NAMALWA (cell line): ENCODE measurements at places on chromosomes 7 and 10.

DNA sequence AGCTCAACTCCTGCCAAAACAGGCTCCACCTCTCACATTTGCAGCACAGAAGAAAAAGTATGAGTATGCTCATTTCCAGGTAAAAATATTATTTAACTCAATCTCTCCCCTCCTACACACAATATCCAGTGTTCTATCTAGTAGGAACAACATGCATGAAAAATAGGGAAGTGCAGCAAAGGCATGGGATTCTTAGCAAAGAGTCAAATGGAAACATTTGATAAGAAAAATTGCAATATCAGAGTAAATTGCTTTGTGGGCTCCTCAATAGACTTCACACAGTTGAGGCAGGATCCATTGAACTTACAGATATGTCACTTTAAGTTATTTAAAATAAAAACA, 150.9 kb downstream of the ANK3 start:
- no peak for DNase-seq

- no peak for DNase-seq
Measured at GRCh38 chr10:127151541-127151940, 44.9 kb downstream of the INSYN2A start.

GRCh38 chr10:54530299-54530698, 270.7 kb downstream of the PCDH15 start:
- DNase-seq: no peak

- DNase-seq: no peak
Measured at GRCh38 chr10:71382028-71382427, 14.7 kb upstream of the CDH23 start.

DNA sequence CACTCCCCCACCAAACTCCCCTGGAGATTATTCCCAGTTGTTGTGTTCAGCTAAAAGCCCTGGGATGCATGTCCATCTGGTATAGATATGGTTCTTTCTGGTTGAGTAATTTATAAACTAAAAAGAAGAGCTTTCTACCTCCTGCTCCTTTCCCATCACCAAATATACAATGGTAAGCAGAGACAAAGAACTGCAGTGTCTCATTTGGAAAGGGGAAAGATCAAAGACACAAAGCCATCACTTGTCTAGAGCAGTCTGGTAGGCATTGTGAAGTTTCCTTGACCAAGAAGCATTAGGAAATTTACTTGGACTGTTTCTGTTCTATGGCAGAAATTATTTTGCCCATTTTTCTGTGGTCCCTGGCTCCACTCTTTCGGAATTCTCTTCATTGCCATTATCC, 24.9 kb upstream of the PANK1 start:
- DNase-seq: no peak

- DNase-seq: no peak
Measured at GRCh38 chr7:156463280-156463679, 177.3 kb upstream of the RNF32 start.

DNA sequence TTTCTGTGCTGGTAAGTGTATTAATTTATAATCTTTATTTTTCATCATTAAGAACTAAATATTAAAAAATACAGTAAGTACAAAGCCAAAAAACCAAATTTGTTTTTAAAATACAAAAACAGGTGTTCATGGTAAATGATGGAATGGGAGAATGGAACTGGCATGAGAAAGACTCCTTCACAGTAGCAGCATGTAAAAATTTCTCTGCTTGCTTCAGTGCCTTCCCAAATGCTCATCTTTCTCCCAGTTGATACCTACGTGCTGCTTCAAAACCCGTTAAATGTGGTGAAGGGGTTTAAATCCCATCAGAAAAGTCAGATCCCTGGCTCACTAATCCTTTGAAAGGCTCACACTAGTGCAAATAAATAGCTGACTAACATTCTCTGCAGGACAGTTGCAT, 4.2 kb downstream of the RNF133 start:
- no peak for DNase-seq

DNA sequence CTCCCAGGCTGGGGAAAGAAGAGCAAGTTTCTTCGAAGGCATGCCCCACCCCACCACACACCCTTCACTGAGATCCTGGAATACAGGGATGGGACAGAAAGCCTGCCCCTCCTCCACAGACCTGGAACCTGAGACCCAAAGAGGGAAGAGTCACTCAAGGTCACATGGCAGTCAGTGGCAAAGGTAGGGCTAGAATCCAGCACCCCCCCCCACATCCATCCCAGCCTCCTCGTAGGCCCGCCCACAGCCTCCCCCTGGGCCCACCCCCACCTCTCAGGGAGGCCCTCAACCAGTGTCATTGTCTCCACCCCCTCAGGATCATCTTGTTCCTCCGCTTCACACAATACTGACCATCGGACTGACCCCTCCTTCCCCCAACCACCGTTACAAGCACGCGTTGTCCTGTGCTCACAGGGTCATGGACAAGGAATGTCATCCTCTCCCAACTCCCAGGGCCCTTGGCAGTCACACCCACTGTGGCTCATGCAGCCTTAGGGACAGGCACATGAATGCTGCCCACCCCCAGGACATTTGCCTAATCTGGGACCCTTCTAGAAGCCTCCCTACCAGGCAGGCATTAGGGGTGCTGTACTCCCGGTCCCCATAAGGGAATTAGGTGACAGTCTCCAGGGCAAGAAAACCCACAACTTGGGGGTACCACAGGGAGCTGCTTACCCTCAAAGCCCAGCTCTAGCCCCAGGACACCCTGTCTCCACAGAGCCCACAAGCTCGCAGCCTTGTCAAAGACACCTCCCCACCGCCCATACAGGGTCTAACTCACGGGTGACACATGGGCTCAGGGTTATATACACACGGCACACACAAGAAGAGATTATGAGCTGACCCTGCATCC, 1.4 kb downstream of the KCNH2 start:
- DNase-seq: no peak

DNA sequence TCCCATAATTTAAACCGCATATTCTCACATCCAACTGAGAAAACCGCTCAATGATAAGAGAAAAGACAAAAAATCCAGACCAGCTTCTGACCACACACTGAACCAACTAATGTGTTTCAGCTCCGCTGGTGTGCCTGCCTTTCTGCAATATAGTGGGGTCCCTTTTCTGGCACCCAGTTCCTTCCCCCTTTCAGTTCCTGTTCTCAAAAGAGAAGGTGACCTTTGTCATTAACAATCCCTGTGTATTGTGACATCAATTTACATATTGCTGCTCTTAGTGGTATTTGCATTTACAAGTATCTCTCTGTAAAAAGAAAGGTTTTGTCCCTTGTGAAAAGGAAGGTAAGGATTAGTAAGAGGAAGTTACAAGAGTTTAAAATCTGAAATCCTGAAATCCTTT, 1.4 kb downstream of the PPP1R17 start:
- no peak for DNase-seq

- no peak for DNase-seq
Measured at GRCh38 chr10:4780782-4781181, 45.2 kb upstream of the AKR1E2 start.

- peak; percentile 57 for DNase-seq
Measured at GRCh38 chr10:128859738-128860386, 607.2 kb upstream of the MGMT start.

DNA sequence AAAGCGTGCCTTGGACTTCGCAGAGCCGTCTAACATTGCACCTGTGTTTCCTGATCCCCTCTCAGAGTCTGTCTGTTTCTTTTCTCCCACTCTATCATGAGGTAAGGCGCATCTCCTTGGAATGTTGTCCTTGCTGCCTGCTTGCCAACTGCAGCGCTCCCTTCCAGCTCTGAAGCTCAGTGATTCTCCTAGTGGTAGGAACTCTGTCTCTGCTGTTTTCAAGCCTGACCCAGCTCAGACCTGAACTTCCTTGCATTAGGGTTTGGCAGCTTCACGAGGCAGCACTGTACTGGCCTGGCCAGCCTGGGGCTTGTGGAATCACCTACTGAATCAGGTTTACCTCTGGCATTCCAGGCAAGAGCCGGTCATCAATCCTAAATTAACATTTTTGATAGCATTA, 123.9 kb downstream of the CREB5 start:
- no peak for DNase-seq

DNA sequence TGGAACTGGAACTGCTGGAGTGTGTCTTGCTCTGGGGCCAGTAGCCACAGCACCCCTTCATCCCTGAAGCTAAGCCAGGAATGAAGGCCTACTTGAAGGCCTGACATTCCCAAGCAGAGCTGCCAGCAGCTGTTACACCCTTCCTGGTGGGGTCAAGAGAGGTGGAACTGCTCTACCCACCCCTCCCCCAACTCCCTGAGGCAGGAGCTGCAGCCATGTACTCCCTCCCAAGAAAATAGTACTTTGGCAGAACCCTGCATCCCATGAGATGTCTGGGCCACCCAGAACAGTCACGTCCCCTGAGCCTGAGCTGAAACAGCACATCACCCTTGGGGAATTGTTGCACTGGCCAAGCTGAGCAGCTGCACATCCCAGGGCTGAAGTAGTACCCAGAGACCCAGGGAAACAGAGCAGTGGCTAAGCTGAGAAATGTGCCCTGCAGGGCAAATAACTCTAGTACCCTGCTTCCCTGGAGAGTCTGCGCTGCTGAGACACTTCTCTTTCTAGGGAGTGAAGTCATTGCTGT, 63.4 kb upstream of the PLA2G12B start:
- DNase-seq: no peak

DNA sequence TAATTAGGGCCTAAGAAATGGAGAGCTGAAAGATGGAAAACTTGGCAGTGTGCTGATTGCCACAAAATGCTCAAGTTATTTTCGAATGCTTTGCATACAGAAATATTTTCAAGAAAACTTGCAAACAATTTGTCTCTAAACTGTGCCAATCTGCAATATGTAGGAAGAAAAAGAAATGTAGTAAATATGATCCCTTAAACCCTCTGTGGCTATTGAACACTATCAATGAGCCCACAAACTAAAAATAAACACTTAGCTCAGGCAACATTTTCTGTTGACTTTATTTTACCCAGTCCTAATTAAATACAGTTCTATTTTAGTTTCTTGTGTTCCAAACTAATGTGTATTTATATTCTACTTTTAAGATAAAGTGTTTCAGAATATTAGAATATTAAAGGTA, 342.1 kb downstream of the SEMA3D start:
- DNase-seq: no peak

DNA sequence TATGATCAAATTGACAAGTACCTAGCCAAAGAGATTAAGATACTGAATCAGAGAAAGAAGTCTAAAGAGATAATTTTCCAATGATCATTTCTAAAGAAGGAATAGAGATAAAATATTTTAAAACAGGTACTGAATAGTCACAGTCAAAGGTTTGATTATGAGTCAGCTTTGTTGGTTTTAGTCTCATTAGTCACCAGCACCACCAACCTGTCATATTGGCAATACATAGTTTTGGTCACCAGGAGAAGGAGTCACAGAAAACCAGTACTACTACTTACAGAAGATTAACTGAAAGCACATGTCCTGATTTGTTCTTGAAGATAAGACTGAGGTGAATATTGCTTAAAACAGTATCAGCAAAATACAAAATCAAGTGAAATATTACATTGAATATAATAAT, 34.6 kb downstream of the ZEB1 start:
- DNase-seq: peak; percentile 29

- DNase-seq: no peak
Measured at GRCh38 chr7:106167439-106168136, 55.5 kb upstream of the SYPL1 start.

- no peak for DNase-seq
Measured at GRCh38 chr7:156178857-156179256, 366.6 kb upstream of the SHH start.

DNA sequence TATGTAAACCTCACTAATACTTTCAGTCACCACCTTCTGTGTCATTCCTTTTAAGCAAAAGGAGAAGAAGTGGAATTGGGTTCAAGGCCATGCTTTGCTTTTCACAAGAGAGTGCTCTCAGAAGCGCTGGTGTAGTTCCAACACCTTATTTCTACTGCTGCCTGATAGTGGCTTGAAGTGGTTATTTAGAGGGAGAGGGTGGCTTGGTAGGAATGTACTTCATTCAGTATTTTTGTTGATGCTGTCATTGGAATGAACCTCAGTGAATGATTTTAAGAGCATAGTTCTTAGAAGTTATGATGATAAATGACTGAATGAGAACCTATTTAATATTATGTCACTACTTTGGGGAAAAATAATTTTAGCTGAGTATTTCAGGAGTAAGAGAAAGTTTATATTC, 396.7 kb downstream of the EXOC4 start:
- no peak for DNase-seq

- no peak for DNase-seq
Measured at GRCh38 chr7:3949242-3949640, 648.2 kb downstream of the SDK1 start.

GRCh38 chr10:20427821-20428220, 469.3 kb downstream of the NEBL start:
- no peak for DNase-seq

- no peak for DNase-seq
Measured at GRCh38 chr10:70191161-70191971, 21.1 kb upstream of the SAR1A start.

DNA sequence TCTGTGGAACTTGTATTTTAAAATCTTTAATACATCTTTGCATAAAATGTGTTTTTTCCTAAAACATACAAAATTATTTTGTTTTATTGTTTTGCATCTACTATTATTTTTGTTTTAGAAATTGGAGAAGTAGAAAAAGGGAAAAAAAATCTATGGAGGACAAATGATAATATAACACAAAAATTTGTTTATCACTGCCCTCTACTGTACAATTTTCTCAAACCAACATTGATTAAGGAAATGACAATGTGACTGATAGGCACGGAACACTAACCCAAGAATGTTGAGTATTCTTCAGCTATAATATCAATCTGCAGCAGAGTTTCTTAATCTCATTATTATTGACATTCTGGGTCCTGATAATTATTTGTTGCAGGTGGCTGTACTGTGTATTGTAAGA, 9.5 kb upstream of the ING3 start:
- peak; percentile 52 for DNase-seq

DNA sequence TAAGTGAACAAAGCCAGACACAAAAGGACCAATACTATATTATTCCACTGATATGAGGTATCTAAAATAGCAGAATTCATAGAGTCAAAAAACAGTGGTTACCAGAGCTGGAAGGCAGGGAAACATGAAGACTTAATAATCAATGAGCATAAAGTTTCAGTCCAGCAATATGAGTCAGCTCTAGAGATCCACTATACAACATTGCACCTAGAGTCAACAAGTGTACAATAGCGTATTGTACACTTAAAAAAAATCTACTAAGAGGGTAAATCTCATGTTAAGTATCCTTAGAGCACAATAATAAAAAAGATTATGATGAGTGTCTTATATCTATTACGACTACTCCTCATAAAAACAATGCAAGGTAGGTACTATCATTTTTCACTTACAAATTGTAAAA, 36.1 kb downstream of the C10orf90 start:
- no peak for DNase-seq
